CD4-positive, alpha-beta T cell treated with Interleukin-4 for 1 hour (primary cell): ENCODE measurements at places on chromosomes 5 and 9.

DNA sequence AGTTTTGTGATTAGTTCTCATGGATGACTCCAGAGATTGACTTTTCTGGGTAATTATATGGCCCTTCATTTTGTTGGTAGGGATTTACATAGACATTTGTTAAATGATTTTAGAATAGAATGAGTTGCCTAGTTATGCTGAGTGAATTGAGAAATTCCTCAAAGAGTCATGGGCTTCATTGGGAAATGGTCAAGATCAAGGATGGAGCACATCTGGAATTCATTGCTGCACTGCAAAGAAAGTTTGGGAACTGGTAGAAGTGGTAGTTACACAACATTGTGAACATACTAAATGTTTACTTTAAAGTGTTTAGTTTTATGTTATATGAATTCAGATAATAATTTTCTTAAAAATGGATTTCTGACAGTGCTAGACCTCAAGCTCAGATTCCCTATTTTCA lies 46.5 kb downstream of the PIP5K1B start:
- no peak for DNase-seq

DNA sequence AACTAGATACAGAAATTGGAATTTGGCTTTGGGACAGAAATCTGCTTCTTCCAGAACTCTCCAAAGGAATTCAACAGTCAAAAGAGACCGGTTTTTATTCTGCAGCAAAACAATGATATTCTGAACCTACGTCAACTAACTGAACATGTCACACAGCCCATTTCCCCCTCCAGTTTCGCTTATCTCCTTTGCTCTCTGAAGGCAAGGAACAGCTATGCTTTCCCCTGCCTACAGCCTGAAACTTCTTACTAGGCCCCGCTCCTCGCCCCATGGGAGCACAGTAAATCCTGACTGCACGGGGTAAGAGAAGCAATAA lies 488 bp downstream of the SKIC3 start:
- no peak for DNase-seq

DNA sequence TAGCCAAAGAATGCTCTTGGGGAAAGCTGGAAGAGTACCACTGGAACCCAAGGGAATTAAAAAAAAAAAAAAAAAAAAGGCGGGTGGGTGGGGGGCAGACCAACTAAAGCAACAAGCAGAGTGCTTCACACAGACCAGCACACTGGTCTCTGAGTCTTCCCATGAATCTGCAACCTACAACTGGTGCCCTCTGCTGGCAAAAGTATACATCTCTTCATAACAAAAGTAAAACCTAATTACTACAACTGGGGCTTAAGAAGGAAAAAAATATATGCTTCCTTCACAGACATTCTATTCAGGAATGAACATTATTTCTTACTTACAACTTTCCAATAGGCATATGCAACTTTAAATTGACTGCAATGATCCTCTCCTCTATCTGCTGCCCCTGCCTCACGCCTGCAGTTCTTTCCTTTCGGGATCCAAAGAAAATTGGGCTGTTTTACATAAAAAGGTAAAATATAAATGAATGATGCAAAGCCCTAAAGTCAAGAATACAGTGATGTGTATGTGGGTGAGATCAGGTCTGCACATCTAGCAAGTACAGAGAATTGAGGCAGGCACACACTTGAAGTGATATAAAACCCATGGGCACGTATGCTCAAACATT lies 7.2 kb upstream of the KLHL3 start:
- peak; percentile 75 for DNase-seq

DNA sequence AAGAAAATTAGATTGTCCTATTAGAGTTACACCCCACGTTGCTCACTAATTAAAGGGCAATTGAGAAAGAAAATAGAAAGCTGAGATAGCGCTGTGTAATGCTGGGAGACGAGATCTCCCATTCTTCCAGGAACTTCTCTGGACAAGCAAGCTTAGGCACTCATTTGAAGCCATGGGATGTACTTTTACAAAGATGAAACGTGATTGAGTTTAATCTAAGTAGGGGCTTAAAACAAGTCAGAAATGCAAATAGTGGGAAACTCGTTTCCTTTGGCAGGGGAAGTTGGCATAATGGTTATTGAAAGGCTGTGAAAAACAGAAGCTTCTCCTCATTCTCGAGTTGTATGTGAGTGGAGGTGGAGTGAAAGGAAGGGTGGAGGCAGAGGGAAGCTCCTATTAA lies 3.7 kb downstream of the PRDM6 start:
- DNase-seq, result no peak

- DNase-seq, result no peak
These were observed 427.6 kb downstream of the IRX1 start for GRCh38 chr5:4023091-4023752.

DNA sequence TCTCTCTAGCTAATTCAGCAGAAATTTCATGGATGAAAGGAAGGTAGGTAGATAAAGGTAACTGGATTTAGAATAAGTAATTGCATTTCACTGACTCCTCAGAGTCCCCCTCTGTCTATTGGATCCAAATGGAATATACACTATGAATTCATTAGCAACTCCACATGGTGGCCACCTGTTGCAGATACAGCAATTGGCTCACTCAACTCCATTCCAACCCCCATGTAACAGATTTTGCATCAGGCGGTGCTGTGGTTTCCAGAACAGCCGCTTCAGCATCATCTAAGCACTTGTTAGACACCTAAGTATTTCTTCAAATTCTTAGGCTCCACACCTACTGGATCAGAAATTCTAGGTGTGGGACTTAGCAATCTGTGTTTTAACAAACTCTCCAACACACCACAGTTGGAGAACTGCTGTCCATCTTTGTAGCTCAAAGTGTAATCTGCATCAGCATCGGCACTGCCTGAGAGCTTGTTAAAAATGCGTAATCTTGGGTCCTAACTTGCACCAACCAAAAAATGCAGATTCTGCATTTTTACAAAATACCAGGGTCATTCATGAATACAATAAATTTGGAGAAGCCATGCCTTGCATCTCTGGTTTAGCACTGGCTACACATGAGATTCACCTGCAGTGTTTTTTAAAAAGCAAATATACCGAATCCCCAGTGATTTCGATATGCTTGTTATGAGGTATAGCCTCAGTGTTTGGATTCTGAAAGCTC lies 413.8 kb upstream of the CD180 start:
- no peak for DNase-seq

DNA sequence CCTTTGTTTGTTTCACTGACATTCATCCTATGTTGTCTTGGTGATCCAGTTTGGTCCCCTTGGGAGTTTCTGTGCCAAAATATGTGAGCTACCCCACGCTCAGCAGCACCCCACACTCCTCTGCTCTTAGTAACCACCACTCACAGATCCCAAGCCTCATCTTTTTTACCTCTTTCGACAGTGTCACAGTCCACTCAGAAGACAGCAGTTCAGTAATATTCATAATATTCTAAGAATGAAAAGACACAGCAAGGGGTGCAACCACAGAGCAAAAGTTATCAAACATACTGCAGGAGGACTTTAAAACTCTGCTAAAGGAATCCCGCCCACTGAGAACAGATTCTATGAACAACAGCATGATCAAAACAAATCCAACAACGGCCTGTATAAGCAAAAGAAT lies 28.2 kb downstream of the RNF130 start:
- no peak for DNase-seq

- DNase-seq, result no peak
These were observed 115.1 kb upstream of the PANK3 start for GRCh38 chr5:168694289-168694688.

- no peak for DNase-seq
These were observed 48.2 kb upstream of the MTMR12 start for GRCh38 chr5:32360906-32361305.

GRCh38 chr9:89658931-89659330 lies 54.1 kb downstream of the GADD45G start:
- DNase-seq, result no peak

- no peak for DNase-seq
These were observed 40.0 kb upstream of the GRAMD2B start for GRCh38 chr5:126383246-126383645.

- DNase-seq, result no peak
These were observed 627 bp downstream of the ARRDC1 start for GRCh38 chr9:137606005-137606621.
